Erythroblast (primary cell): ENCODE measurements at places on chromosomes 6 and 20.

GRCh38 chr6:20306491-20306890 is 94.2 kb upstream of the MBOAT1 start:
- no peak for DNase-seq

DNA sequence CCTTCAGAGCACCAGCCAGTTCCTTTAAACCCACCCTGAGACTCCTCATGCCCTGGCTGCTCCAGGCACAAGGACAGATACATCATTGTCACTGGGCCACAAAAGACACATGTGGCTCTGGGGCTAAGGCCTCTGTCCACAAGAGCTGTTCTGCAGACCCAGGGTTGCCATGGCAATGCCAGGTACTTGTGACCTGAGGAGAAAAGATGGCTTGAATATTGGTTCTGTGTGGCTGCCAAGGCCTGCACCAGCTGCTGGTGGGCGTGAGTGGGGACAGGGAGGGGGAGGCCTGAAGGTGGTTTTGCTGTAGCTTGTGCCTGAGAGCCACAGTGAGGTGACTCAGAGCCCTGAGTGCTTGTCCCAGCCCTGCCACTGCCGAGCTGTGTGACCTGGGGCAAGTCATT is 31.8 kb downstream of the SAYSD1 start:
- no peak for DNase-seq

GRCh38 chr6:158322724-158323560 is 10.7 kb downstream of the TULP4 start:
- DNase-seq, result peak; percentile 80

DNA sequence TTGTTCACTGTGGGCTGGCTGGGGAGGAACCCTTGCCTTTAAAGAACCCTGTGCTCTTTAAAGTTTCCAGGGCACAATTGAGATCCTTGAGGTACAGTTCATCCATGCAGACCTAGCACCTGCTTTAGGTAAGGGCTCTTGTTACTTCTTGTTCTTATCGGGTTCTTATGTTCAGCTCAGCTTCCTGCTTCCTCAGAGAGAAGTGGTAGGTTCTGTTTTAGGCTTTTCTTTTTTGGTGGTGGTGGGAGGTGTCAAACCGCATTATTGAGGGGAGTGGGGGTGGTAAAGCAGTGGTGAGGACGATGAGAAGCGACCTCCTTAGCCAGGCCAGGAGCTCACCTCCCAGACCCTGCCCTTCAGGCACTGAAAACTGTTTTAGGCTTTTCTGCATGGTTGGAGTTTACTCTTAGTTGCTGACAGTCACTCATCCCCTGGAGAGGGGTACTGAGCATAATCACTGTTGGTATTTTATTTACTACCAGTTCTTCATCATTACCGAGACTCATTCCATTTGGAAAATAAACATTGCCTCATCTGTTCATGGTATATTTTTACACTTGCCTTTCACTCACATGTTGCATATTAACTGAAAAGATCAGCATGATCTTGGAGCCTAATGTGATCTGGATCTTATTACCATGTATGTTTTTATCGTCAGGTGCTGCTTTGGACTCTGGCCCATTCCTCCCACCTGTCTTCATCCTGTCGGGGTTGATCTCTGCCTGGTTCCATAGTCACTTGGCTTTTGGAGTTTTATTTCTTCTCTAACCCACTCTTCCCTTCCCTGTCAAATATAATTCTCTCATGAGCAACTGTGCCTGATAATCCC is 35.4 kb downstream of the SLC16A10 start:
- DNase-seq, result no peak

DNA sequence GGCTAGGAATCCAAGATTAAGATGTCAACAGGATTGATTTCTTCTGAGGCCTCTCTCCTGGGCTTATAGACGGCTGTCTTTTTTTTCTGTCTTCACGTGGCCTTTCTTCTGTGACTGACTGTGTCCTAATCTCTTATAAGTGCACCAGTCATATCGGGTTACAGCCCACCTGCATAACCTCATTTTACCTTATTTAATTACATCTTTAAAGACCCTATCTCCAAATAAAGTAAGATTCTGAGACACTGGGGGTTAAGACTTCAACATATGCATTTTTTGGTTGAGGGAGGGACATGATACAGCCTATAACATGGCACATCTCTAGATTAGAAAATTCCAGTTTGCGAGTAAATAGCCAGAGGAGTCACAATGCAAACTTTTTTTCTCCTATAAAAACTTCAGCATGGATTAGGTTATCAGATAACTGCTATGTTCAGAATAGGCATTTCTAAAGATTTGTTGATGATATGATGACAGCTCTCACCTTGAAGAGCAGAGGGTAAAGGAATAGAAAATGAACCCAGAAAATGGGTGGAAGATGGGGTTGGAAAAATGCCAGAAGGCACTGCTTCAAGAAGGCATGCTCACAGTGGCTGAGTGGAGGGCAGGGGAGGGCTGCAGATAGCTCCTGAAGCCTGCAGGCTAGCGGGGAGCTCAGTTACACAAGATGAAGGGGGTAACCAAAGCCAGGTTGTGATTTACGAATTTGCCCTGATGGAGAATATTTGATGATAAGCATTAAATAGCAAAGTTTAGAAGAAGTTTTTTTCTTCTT is 8.7 kb upstream of the PDE7B start:
- no peak for DNase-seq

DNA sequence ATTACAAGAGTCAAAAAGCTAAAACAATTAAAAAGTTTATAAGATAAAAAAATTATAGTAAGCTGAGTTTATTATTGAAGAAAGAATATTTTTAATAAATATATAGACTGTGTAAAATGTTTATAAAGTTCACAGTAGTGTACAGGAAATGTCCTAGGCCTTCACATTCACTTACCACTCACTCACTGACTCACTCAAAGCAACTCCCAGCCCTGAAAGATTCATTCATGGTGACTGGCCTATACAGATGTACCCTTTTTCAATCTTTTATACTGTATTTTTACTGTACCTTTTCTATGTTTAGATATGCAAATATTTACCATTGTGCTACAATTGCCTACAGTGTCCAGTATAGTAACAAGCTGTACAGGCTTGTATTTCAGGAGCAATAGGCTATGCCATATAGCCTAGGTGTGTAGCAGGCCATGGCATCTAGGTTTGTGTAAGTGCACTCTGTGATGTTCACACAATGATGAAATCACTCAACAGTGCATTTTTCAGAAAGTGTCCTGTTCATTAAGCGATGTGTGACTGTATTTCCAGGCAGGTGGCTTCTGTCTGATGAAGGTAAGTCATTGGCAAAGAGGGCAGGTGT is 130.2 kb downstream of the BTBD3 start:
- no peak for DNase-seq

GRCh38 chr6:57256541-57256940 is 34.4 kb upstream of the RAB23 start:
- DNase-seq, result no peak

GRCh38 chr20:44664131-44664530 is 12.6 kb upstream of the ADA start:
- no peak for DNase-seq

GRCh38 chr6:95589067-95589466 is 11.7 kb downstream of the MANEA start:
- no peak for DNase-seq

DNA sequence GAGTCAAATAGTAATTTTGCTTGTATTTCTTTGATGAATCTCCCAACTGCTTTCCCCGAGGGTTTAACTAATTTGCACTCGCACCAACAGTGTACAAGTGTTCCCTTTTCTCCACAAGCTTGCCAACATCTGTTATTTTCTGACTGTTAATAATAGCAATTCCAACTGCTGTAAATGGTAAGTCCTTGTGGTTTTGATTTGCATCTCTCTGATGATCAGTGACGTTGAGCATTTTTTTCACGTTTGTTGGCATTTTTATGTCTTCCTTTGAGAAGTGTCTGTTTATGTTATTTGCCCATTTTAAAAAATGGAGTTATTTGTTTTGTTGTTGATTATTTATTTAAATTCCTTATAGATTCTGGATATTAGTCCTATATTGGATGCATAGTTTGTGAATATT is 399.8 kb upstream of the MAN1A1 start:
- no peak for DNase-seq

DNA sequence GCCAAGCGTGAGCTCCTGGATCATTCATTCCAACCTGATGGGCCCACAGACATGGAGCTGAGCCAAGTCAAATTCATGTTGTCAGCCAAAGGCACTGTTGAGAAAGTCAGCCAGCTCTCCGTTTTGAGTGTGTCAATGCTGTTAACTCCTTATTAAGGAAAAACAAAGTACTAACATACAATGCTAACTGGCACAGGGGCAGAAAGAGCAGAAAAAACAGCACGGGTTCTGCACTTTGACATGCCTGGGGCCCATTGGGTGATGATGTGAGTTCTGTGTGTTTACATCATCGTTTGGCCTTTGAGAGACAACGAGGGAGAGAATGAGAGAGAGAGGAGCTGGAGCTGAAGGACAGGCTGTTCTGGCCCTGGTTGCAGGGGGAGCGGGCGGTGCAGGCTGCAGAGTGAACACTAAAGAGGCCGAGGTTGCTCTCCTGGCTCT is 85.9 kb downstream of the SMOC2 start:
- no peak for DNase-seq

DNA sequence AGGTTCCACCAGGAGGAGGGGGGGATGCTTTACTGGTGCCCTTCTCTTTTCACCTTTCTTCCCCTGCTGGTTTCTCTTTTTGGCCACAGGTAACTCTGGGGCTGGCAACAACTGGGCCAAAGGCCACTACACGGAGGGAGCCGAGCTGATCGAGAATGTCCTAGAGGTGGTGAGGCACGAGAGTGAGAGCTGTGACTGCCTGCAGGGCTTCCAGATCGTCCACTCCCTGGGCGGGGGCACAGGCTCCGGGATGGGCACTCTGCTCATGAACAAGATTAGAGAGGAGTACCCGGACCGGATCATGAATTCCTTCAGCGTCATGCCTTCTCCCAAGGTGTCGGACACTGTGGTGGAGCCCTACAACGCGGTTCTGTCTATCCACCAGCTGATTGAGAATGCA is 4.4 kb downstream of the TUBB1 start:
- DNase-seq, result no peak

- DNase-seq, result peak; percentile 36
These were observed 960 bp downstream of the ATP9A start for GRCh38 chr20:51766994-51767866.

GRCh38 chr20:35947489-35947888 is 6.8 kb downstream of the SCAND1 start:
- DNase-seq, result peak; percentile 63

DNA sequence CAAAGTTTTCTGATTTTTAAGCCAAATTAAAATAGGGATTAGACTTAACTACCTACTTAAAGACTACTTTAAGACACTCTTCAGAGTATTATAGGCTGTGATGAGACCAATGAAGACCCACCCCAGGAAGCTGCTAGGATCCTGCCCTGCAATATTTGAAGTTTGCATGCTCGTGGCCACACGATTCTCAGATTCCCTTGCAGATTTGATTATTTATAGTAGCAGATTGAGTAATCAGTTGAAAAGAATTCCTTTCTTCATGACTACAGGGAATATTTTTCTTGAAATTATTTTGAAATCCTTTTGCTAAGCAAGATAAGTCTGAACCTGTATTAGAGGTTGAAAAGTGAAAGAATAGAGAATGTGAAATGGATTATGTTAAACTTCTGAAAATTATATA is 122.3 kb downstream of the B3GAT2 start:
- DNase-seq, result no peak

- DNase-seq, result no peak
These were observed 148.1 kb downstream of the ZDHHC14 start for GRCh38 chr6:157528931-157529653.

- DNase-seq, result no peak
These were observed 615 bp upstream of the NTSR1 start for GRCh38 chr20:62707921-62708521.

- no peak for DNase-seq
These were observed 401.6 kb upstream of the PLCB4 start for GRCh38 chr20:8667306-8667705.

DNA sequence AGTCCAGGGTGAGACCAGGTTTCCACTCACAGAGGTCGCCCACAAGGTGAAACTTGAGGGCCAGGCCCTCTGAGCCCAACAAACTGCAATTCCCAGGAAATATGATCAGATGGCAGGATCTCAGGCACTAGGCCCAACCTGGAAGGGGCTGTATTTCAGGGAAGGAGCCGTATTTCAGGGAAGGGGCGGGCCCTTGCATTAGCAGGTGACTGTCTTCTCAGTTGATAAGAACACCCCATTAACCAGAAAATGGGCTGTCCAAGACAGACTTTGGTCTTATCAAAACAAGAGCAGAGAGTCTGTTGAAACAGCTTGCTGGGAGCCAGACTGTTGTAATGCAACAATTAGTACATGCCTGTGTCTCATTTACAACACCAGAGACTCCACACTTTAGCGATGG is 10.9 kb upstream of the BNIP5 start:
- DNase-seq, result peak; percentile 97

- no peak for DNase-seq
These were observed 108.0 kb downstream of the ADGRG6 start for GRCh38 chr6:142409794-142410193.

- no peak for DNase-seq
These were observed 2.1 kb upstream of the TMX4 start for GRCh38 chr20:8021541-8022269.

DNA sequence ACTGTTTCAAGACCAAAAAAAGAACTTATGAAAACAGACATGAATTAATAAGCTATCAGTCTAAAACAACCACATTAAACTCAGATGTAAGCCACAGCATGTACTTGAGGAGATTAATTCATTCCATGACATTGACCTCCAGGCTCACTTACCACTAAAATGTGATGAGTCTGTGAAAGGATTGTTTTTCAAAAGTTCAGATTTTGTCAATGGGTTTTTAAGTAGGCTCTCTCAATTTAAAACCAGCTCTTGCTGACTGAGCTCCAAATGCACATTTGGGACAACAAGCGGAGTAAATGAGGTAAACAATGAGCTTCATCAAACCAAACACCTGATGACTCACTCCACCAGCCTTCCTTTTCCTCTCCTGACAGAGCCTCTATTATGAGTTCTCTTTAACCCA is 197.0 kb downstream of the SIM1 start:
- DNase-seq, result no peak

- no peak for DNase-seq
These were observed 582.1 kb upstream of the JAG1 start for GRCh38 chr20:11255860-11256259.

- DNase-seq, result no peak
These were observed 86.5 kb downstream of the CRYBG1 start for GRCh38 chr6:106446983-106447382.

DNA sequence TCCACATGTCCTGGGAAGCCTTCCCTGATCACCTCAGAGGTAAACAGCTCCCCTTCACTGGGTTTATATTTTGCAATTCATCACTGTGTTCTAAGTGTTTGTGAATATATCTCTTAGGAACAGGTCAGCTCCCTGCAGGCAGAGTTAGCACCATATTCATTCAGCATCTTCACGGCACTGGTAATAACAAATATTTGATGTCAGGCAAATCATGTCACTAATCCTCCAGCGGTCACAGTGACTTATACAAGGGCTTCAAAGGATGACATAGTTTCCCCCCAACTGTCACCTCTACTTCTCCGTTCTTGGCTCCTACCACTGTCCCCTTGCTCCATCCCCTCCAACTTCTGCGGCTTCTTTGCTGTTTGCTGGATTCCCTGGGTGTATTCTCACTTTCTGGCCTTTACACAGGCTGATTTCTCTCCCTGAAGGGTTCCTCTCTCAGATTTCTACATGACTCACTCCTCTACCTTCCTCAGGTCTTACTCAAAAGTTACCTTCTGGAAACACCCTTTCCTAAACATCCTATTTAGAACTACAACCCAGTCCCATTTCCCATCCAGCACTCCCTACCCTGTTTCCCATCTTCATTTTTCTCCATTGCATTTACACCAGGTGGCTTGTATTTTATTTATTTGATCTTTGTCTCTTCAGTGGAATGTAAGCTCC is 66.6 kb downstream of the NHLRC1 start:
- DNase-seq, result no peak

- DNase-seq, result peak; percentile 59
These were observed 74.2 kb upstream of the DSP start for GRCh38 chr6:7467007-7467897.

- peak; percentile 92 for DNase-seq
These were observed at the start of gene IBTK for GRCh38 chr6:82247505-82248272. Gene IBTK, minus strand, starts transcription at chr6:82247744. Its CDS starts 7,258 bp downstream, at chr6:82240486.
